ENCODE measurements at places on chromosomes 2 and 18.

DNA sequence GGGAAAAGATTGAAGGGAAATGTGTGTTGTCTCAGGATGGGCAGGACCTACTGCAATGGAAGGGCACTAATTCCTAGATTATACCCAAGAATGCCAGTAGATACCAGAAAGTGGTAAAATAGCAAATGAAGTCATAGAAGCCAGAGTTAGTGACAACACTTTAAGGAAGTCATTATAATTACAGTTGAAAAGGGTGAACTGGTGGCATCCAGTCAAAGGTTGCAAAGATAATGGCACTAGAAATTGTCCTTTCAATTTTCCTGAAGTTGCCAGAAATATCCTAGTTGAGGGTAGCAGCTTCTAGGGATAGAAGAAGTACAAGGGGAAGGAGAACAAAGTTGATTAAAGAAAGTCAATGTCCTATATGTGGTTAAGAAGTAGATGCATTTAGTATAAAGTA, 68.8 kb upstream of the GLS start:
- DNase-seq = no peak

DNA sequence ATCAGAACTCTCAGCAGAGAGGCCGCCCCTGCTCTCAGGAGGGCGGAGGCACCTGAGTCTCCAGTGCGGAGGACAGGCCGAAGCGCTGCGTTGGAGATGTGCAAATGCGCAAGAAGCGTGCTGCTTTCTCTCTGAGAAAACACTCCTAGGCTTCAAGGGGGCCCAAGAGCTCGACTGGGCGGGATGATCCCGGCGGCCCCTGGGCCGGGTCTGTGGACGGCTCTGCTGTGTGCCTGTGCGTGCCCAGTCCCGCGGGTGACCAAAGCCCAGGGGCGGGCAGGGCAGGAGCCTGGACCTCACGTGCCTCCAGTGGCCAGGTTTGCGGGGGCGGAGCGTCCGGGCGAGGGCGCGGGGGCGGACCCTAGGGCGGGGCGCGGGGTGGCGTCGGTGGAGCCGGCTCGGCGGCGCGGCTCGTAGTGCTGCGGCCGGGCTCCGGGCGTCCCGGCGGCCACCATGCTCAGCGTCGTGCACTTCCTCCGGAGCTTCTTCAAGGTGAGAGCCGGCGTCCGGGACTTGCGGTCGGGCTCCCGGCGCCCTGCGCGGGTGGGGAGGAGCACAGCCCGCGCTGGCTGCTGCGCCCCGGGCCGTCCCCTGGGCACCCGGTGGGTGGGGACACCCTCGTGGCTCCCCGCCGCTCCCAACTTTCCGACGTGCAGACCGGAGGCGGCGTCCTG, at the start of gene ARHGEF4:
Gene ARHGEF4 (plus strand): TSS at position 414 of the 674 bp plus-strand sequence. CDS start 40 bp downstream, at position 454.
- no peak for DNase-seq

DNA sequence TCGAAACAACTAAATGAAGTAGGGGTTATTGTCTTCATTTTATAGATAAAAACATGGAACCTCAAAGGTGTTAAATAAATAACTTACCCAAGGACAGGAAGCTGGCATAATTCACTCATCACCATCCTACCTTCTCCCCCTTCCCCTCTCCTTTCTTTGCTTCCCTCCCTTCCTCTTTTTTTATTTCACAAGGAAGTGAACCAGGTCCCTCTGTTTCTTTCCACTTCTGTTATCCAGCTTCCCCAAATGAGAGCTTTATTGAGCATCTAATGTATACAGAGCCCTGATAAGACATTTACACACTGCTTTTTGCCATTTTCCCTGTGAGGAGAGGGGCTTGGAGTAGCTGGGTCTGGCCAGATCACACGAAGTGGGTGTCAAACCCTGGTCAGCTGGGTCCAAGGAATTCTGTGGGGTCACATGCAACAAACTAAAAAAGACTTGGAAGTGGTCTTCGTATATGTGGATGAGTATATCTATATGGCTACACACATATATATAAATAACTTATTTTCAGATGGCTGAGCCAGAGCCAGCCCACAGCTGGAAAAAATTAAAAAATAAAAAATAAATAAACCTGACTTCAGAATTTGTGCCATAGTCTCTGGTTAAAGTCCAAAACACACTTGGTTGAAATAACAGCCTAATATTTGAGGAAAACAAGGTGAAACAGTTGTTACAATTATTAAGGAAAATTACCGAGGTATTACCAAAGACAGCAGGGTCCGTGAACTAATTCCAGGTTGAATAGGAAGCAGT, 49.3 kb upstream of the FOSL2 start:
- DNase-seq = no peak

GRCh38 chr2:181152226-181152625, 171.8 kb downstream of the UBE2E3 start:
- DNase-seq = no peak

DNA sequence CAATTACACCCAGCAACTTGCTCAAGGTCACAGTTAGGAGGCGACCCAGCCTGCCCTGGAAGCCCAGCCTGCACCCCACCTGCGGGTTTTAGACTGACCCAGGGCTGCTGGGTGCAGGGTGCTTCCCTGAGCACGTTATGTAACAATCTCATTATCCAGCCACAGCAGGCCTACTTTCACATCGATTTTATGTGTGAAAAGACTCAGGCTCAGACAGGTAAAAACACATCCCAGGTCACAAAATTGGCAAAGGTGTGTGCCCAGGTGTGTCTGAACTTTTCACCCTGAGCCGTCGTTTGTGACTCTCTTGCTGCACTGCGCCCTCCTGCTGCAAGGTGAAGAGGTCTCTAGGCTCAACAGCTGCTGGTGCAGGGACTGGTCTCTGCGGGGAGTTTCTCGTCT, 668.2 kb upstream of the HS6ST1 start:
- DNase-seq = no peak

DNA sequence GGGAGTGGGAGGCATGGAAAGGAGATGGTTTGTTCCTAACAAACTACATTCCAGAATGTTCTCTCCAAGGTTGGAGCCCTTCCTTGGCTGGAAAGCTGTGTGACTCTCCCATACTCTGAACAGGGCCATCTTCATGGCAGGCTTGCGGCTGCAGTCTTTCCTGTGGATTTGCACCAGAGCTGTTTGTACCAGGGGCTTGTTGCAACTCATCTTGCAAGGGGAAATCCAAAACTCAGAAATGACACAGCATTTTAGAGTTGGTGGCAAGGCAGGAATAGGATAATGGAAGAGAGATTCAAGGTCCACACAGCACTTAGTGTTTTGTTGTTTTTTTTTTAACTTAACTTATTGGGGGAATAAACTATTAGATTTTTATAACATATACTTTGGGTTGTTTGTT, 73.7 kb upstream of the ZNF516 start:
- DNase-seq = no peak

DNA sequence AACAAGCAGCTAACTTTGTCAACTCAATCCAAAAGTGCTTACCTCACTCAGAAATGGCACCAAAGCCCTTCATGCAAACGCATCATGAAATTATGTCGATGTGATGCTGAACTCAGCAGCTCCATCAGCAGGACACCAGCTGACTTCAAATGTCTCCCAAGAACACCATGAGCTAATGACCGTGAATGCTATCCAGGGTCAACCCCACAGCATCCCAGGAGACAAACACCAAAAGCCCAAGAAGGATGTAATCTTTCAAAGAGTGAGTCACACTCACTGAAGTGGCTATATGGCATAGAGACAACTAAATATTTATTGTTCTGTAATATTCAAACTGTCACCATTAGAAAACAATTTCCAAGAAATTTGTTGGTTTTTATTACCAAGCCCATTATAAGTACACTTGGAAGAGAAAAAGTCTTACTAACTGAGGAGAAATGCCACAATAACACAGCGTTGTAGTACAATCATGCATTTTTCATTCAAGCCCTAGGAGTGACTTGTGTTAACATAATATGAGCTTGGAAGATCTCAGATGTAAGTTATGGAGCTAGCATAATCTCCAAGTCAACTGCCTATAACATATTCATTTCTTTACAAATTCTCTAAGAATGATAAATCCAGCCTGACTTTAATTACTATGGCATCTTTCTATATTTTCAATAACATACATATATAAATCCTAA, 165.0 kb upstream of the CCDC68 start:
- DNase-seq = no peak

GRCh38 chr2:84713441-84713840, 167.4 kb downstream of the TRABD2A start:
- DNase-seq = no peak

DNA sequence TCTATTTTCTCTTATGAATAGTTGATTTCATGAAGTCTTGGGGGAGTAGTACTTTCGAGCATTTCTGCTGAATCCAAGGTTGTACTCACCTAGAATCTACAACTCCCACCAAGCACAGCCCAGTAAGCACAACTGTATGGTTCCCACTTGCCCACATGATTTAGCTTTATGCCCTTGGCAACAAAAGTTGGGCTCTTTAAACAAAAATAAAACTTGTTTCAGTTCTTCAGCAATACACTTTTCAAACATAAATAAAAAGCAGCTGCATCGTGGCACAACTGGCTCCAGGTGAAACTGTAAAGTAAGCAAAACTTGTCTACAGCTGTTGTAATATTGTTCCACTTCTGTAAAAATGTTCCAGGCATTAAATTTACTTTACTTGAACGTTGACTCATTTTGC, 99.8 kb upstream of the FSIP2 start:
- no peak for DNase-seq

GRCh38 chr2:69902213-69902922, 8.6 kb downstream of the SNRNP27 start:
- DNase-seq = no peak

GRCh38 chr2:180324182-180324581, 317.1 kb upstream of the CWC22 start:
- no peak for DNase-seq

- no peak for DNase-seq
These were observed 242.1 kb downstream of the SEPTIN10 start for GRCh38 chr2:109371481-109372170.

- DNase-seq = no peak
These were observed 252.8 kb downstream of the MTX2 start for GRCh38 chr2:176521878-176522670.

- no peak for DNase-seq
These were observed 284.6 kb upstream of the LRP1B start for GRCh38 chr2:142415461-142415860.

DNA sequence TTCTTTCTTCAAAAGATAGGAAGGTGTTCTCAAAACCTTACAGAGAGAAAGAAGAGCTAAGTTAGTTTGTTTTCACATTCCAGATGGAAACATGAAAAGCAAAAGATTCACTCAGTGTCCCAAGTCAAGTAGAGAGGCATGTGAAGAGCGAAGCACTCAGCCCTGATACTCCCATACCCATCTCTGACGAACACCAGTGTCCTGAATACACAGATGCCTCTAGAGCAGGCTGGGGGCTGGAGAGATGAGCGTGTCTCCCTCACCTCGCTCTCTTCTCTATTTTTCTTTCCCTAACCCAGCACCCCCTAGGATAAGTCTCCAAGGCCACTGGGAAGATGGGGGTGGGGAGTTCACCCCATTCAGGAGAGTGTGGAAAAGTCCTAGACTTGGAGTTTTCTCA, 227.8 kb downstream of the TMEM163 start:
- no peak for DNase-seq

GRCh38 chr18:6886797-6887330, 157.3 kb downstream of the ARHGAP28 start:
- no peak for DNase-seq

- no peak for DNase-seq
These were observed 82.8 kb upstream of the DTNA start for GRCh38 chr18:34627137-34627920.

GRCh38 chr18:25223211-25223610, 128.8 kb downstream of the ZNF521 start:
- DNase-seq = no peak

GRCh38 chr2:190200603-190201002, 119.0 kb downstream of the HIBCH start:
- no peak for DNase-seq

GRCh38 chr18:56652802-56653201, 1.6 kb downstream of the WDR7 start:
- no peak for DNase-seq

GRCh38 chr2:37711831-37712230, 40.4 kb upstream of the CDC42EP3 start:
- DNase-seq = no peak

DNA sequence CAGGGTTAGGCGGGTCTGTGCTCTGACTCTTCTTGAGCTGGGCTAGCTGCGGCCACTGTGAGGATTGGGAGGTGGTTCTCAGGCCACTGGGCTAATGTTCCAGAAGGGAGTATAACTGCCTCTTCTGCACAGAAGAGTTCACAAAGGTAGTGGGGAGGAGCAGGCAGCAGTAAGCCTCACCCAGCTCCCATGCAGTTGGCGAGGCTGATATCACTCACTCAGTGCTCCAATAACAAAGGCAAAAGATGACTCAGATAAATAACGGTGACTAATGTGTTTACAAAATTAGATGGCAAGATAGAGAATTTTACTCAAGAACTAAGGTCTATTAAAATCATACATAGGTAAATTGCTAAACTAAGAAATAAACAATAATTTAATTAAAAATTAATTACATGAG, 174.2 kb upstream of the TMEM200C start:
- DNase-seq = no peak

- no peak for DNase-seq
These were observed 40.5 kb downstream of the ANKRD12 start for GRCh38 chr18:9177031-9177430.

GRCh38 chr18:58308463-58308862, 264.4 kb downstream of the NEDD4L start:
- no peak for DNase-seq

DNA sequence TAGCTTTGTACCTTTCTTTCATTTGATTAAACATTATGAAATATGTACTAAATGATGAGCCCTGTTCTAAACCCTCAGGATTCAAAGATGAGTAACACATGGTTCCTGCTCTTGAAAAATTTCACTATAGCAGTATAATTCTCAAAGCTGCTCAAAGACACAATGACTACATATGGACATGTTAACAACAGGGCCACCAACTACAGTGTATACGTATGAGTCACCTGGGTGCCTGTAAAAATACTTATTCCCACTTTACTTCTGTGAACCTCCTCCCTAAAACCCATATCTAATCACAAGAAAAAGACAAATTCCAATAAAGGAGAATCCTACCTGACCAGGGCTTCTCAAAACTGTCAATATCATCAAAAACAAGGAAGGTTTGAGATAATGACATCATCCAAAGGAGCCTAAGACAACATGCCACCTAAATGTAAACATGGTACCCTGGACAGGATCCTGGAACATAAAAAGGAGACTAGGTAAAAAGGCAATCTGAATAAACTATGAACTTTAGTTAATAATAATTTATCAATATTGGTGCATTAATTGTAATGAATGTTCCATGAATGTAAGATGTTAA, 84.7 kb downstream of the FAM161A start:
- DNase-seq = no peak

- no peak for DNase-seq
These were observed 72.5 kb downstream of the GPR39 start for GRCh38 chr2:132489150-132489549.

DNA sequence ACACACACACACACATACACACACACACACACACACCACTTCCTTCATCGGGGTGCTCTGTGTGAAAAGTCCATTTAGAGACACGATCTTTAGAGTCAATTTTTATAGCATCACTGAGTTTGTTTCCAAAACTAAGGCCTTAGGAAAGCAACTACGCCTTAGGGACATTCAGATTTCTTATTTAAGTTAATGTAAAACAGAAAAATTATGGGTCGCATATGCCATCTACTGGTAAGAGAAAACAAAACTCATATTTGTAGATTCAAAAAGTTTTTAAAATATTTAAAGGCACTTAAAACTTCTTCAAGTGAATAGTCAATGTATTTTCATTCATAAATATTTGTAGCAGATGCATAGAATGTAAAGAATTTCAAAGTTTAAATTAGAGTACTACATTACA, 166.2 kb downstream of the ATAD2B start:
- no peak for DNase-seq

GRCh38 chr2:22282916-22283315, 1102.1 kb upstream of the KLHL29 start:
- DNase-seq = no peak
